ENCODE measurements at places on chromosomes 2 and 18.

GRCh38 chr18:4374564-4374963 is 80.5 kb downstream of the DLGAP1 start:
- DNase-seq = no peak

- no peak for DNase-seq
Measured at GRCh38 chr2:160238392-160238791, 38.3 kb upstream of the ITGB6 start.

DNA sequence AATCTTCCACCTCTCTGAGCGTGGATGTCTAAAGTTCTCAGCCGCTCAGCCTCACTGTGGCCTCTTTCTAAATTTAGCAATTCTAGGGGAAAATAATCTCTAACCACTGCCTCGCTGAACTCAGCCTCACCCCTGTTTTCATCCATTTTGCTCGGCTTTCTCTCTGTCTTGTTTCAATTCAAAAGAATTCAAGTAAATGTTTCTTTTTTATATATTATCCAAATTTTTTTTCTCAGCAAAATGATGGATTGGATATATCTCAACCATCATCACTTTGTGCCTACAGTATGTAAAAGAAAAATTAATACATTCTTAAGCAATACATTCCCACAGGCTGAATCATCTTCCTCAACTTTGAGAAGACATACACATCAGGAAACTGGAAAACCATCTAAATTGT is 24.0 kb upstream of the GALNT5 start:
- no peak for DNase-seq

DNA sequence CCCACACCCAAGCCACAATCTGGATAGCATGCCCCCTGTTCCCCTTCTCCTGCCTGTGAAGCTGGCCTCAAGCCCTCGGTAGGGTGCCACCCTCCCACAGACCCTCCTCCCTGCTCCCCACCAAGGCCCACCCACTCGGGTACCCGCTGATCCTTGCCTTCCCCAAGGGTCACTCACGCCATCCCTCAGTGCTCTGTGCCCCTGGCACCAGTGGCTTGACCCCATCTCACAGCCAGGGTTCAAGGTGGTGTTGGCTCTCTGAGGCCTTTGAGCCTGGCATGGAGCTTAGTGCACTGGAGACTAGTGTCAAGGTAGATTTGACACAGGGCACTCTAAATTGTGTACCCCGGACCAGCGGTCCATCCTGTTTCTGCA is 11.9 kb downstream of the ADRA2B start:
- no peak for DNase-seq
